ENCODE measurements at places on chromosomes 12 and 14.

DNA sequence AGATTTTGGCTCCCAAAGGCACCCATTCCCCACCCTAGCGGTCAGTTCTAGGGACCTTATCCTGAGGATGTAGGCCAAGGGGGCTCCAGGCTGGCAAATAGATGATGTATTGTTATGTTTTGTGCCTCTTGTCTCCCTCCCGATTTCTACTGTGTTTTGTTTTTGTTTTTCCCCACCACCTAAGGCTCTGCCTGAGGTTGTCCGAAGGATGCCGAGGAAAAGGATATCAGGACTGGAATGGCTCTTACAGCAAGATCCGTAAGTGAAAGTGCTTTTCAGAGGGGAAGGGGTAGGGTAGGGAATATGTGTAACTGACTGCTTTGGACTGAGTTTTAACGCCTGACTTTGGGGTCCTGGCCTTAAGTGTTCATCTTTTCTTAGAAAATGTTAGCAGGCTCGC, 6.6 kb downstream of the FOXG1 start:
- no peak for DNase-seq

DNA sequence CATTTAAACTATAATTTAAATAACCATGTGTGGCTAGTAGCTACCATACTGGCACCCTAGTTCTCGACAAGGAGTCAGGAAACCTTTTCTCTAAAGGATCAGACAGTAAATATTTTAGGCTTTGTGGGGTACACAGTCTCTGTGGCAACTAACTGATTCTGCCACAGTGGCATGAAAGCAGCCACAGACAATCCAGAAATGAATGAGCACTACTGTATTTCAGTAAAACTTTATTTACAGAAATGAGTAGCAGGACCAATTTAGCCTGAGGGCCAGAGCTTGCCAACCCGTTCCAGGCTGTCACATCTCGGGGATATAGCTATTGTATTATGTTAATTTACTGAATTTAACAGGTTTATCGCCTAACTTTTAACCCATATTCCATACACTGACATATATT, 278.7 kb downstream of the ITPR2 start:
- DNase-seq: no peak

DNA sequence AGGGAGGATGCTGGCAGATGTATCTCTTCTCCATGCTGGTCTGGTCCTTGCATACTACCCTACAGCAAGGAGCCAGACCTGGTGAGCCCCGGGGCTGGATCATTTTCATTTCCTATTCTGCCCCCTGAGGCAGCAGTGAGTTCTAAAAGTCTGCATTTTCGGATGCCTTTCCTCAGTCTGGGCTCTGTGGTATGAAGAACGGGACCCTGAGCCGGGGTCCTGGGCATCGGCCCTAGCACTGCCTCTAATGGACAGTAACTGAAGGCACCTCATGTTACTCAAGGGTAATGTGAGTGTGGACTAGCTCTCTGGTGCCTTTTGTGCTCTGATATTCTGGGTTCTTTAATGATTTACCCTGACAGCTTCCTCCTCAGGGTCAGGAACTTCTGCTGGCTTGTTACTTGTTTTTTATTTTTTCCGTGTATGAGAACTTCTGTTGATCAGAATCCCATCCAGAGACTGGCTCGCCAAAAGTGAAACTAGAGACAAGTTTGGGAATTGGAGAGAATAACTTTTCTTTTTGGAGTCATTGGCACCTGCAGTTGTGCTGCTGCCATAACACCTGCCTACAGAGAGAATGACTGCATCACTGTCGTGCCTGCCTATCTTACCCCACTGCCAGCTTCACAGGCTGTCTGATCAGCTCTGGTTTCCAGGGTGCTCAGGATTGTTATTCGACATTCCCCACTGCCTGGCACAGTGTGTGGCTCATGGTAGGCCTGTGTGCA, 62.3 kb downstream of the SUSD6 start:
- DNase-seq: no peak

- DNase-seq: no peak
These were observed 28.4 kb downstream of the AREL1 start for GRCh38 chr14:74684434-74684833.

DNA sequence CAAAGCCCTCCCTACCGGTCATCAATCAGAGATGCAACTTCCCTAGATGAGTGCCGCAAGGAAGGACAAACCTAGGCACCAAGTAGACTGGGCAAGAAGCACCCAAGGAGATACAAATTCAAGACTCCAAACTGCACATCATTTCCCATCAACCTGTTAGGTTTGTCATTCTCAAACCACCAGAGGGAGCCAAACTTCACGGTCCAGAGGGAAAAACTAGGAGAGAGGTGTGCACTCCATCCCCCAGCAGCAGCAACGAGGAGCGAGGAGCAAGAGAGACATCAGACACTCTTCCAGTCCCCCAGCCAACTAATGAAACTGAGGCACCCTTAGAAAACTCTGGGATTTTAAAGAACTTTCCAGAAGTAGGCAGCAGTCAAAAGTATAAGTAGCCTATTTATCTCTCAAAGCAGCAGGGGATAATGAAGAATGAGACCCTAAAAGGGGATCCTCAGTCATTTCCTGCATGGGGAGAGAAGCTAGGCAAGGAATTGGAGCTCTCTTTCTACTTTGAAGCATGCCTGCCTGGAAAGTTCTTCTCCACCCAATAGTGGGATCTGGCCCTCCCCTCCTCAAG, 37.0 kb upstream of the NT5DC3 start:
- DNase-seq: peak; percentile 26

- peak; percentile 1 for DNase-seq
These were observed 225.6 kb upstream of the CRY1 start for GRCh38 chr12:107318806-107319532.

DNA sequence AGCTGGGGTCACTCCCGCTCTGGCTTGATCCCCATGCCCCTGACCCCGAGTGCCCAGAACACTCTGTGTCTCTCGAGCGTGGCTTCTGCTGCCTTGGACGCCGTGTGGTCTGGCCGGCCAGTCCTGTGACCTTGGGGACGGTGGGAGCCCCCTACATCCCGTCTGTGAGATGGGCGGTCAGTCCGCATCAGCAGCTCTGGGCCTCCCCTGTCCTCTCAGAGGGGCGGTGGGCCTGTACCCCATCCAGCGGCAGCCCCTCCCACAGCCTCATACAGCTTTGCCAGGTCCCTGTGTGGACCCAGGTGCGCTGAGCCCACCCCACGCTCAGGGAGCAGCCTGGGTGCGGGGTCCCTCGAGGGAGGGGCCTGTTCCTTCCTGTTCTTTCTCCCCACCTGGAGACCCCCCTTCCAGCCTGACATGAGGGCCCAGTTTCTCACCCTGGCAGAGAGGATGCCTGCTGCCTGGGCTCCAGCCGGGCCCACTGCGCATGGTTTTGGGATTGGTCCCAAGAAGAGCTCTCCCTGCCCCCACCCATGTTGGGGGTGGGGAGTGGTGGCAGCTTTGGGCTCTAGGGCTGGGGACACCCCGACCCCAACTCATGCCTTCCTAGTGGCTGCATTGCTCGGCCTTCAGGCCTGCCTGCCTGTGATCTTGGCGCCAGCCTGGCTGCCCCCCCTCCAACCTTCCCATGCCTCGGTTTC, 1.5 kb downstream of the MTA1 start:
- no peak for DNase-seq

DNA sequence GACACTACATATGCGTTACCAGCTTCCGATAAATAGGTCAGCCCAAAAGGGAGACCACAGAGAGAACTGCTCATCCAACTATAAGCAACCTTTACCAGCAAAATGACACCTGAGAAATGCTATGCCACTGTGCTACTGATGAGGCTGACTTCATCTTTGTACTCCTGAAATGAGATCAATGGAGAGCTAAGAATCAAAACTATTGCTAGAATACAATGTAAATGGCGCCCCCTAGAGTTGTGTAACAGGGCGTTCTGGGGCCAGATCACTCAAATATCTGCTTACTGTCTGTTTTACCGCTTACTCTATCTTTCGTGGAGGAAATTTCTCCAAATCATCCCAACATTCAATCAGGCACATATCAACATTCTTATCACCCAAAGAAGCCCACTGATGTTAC, 4.6 kb downstream of the ZNF384 start:
- DNase-seq: no peak

- DNase-seq: no peak
These were observed 32.0 kb downstream of the SSH1 start for GRCh38 chr12:108825201-108825950.

GRCh38 chr14:102831163-102831804, 54.0 kb downstream of the TRAF3 start:
- no peak for DNase-seq

DNA sequence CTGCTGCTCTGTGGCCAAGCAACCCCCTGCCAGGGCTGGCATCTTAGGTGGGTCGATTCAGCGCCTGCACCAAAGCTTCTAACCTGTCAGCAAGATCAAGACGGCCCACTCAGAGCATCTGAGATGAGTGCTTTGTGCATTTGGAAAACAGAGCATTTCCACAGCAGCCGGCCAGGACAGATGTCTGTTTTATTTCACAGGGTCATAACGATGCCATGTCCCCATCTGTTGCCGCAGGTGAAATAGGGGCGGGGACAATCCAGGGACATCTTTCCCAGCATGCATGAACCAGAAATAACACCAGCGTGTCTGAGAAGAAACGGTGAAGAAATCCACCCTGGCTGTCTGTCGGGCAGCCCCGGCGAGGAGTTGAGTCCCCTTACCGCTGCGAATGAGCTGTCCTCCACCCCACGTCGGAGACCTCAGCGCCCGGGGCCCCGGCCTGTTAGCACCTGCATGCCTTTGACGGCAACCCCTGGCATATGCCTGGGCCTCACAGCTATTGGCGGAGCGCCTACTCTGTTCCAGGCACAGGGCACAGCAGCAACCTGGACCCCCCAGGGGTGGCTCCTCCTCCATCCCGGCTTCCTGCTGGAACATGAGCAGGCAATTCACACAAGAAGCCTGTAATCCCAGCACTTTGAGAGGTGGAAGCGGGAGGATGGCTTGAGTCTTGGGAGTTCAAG, 30.6 kb upstream of the ULK1 start:
- no peak for DNase-seq

DNA sequence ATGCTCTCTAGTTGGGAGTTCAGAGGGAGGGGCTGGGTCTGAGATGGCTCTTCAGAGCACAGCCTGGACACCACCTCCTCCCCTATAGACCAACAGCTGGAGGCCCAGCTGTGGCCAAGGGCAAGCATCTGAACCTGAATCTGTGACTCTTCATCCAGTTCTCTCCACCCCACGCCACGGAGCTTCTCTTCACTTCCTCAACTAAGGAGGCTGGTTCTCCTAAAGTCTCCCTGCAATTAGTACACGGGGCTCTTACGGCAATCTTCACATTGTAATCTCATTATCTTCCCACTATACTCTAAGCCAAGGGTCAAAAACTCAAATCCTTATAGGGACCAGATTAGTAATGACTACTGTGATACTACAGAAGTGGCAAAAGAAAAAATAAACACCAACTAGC, 9.8 kb downstream of the NRDE2 start:
- DNase-seq: no peak

DNA sequence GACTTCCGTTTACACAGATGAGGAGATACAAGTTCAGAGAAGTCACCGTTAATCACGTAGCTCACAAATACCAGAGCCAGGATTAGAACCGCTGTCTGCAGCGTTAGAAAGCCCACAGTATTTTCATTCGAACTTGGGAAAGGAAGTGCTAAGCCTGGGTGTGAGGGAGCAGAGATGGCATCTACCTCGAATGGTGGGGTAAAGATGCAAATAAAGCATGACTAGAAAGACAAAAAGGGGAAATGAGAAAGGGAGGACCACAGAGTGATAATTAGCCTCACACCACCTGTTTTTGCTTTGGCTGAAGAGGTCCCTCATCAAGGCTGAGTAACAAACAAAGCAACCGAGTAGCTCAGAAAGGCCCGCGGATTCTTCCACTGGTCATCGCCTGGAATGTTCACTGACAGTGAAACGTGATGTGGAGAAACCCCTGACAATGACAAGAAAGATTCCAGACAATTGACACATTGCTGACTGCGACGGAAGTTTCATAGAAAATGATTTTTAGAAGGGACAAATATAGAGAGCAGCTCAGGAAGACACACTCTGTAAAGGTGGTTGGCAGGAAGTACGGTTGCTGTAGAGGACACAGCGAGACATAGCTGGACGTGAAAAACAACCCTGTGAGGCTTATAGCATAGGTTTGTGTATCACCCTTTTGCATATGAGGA, 31.5 kb upstream of the BHLHE41 start:
- no peak for DNase-seq

DNA sequence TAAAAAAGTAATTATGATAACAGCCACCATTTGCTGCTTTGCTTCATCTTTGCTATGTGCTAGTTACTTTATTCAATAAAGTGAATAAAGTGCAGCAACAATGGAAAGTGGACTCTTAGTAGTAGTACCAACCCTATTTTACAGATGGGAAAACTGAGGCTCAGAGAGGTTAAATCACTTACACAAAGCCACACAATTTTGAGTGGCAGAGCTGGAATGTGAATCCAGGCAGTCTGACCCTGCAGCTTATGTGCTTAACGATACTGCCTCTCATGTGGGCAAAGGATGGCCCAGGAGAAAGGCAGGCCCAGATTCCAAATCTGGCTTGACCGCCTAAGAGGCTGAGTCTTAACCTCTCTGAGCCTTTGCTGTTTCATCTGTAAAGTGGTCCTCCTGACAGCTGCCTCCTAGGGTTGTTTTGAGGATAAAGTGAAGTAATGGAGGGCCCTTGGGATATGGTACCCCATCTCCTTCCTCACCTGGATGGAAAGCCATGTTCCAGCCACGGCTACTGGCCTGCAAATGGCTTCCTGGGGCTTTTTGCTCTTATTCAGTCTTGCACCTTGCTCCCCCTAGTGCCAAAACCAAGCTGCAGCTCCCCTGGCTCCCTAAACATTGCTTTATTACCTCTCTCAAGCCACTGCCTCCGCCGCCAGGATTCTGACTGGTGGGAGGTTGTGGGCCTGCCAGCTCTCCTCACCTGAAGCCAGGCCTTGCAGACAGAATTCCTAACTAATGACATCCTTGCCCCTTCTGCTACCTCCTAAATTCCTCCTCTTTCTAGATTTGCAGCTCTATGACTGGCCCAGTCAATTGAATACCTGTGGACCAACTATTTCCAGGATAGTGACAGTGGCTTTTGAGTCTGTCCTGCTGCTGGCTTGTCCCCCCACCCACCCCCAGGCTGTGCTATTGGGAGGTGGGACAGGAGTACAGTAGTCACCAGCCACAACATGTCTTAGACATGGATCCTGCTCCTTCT, 283.3 kb upstream of the PWP1 start:
- DNase-seq: peak; percentile 30

DNA sequence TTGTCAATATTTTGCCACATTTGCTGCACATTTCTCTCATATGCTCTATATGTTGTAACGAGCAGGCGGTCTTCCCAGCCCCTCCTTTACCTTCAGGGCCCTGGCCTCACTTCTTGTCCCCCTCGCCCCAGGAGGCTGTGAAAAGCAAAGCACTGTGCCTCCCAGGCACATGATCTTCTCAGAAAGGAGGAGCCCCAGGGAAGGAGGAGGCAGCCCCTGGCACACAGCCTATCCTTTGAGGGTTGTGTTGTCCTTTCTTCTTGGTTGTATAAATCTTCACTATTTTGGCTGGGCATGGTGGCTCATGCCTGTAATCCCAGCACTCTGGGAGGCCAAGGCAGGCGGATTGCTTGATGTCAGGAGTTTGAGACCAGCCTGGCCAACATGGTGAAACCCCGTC, 77.0 kb downstream of the PPP2R5C start:
- no peak for DNase-seq

DNA sequence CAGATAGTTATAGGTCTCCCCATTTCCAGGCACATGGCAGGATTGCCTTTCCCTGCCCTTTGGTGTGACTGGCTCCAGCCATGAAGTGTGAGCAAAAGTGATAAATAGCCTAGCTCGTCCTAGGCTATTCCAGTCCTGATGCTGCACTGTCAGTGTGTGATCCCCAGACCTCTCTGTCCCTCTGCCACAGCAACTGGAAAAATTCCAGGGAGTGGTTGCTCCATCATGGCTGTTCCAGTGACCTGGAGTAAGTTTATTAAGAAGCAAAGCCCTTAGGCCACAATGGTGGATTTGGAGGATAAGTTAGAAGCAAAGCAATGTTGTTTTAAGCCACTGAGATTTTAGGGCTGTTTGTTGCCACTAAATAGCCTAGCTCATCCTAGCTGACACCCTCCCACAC, 9.8 kb upstream of the KRT83 start:
- no peak for DNase-seq
